ENCODE measurements at places on chromosomes 7 and 10.

DNA sequence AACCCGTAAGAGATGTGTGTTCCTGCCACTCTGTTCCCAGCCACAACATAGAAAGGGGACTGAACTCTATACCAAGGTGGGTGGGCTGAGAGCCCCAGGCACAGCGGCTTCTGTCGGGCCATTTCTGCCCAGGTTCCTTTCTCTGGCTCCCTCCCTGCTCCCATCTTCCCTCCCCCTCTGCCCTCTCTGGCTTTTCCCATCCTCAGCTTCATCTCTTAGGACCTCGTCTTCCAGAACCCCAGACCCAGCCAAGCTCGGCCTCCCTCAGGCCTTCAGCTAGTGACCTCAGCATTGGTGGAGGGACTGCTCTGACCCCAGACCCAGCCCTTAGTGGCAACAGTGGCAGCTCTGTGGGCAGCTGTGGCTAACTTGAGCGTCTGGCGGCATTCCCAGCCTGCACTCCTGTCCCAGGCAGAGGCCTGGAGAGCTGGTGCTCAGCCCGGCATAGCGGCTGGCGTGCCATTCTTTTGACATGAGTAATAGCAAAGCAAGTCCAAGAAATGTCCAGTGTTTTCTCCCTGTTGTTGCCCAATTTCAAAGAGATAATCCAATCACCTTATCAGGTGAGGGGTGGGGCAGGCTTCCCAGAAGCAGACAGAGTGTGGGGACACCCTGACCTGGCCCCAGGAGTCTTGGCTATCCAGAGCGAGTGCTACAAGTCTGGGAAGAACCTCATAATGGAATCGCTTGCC, 15.9 kb downstream of the PTPRE start:
- DNase-seq: no peak

GRCh38 chr10:91201213-91201996, 19.1 kb upstream of the PCGF5 start:
- peak; percentile 65 for DNase-seq

DNA sequence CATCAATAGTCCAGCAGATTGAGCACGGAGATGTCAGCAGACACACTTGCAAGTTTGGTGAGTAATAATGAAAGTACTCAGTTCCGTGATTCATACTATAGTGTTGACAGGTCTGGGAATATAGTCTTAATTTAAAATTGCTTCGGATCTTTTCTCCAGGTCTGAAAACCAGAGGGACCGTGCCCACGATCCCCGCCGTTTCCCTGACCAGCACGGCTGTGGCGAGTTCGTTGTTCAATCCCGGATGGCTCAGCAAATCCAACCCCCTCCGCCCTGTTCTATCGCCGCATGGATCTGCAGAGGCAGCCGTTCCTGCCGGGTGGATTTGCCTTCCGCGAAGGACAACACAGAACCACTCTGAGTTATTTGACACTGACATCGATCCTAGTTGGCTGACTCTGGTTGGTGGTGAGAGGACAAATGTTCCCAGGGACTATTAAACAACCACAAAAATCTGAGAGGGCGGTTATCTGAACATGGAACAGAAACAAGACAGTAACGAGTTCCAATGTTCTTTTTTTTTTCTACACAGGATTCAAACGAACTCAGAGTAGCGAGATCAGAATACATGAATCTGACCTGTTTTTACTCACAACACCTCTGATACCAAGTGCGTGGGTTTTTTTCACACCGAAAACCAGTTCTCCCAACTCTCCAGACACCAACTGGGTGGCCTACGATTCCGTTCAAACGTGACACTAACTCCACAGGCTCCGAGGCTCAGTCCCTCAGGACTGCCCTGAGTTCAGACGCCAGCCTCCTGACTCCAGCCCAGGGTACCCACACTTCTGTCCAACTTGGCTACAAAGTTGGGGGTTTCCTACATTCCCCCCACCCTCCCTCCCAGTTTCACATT, 52.7 kb downstream of the RBM17 start:
- no peak for DNase-seq

- no peak for DNase-seq
Observed at GRCh38 chr10:95759233-95759826, 3.4 kb downstream of the ENTPD1 start.

Data from activated CD4-positive, alpha-beta T cell treated with anti-CD3 and anti-CD28 coated beads, Interleukin-2, amount 10 ng/mL, durations not matched to agents 7 days and 5 days (primary cell).